ENCODE measurements at places on chromosomes 11 and 22.

GRCh38 chr11:71504531-71504930 lies 22.5 kb upstream of the KRTAP5-7 start:
- no peak for DNase-seq

GRCh38 chr22:24455751-24456426 lies 28.5 kb downstream of the ADORA2A start:
- DNase-seq = no peak

DNA sequence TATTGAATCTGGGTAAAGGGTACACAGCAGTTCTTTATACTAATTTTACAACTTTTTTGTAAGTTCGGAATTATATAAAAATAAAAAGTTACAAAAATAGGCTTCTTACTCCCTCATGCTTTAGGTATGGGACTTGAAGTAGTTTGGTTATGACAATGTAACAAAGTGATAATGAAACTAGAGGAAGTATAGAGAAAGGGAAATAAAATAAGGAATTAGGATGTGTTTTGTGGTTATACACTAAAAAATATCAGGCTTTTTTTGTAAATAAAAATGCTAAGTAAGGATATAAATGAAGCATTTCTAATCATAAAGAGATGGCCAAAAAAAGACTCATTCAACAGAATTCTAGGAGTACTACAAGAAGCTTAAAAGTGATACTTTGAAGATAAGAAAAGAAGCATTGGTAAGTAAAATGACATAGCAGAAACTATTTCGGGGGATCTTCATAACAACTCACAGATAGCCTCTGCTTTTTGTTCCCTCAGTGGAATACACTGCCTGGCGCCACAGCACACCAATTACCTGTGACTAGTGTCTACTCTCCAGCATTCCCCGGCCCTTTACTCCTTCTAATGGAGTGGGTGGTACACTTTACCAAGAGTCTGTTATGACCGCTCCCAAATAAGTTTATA lies 322.7 kb upstream of the PITPNB start:
- no peak for DNase-seq

- peak; percentile 18 for DNase-seq
These were observed 5.5 kb downstream of the TTC28 start for GRCh38 chr22:28674121-28674563.

- peak; percentile 38 for DNase-seq
These were observed 525 bp downstream of the DGCR2 start for GRCh38 chr22:19121631-19122142.

- DNase-seq = no peak
These were observed 30.1 kb upstream of the CBX7 start for GRCh38 chr22:39182478-39183030.

GRCh38 chr11:24386546-24387397 lies 110.1 kb upstream of the LUZP2 start:
- no peak for DNase-seq

GRCh38 chr11:117989351-117990102 lies 3.3 kb downstream of the IL10RA start:
- DNase-seq = peak; percentile 8

Measured in activated CD4-positive, alpha-beta memory T cell treated with anti-CD3 and anti-CD28 coated beads for 36 hours (primary cell).